ENCODE measurements at places on chromosomes 3 and 15. TPM values are rescaled to one million over a fixed set of nuclear protein-coding genes. Genes with fewer than 3 reads are reported as not detected.

The NRG4 gene
- total RNA-seq: not detected

The TRIM69 gene
- total RNA-seq: 8.2 TPM

The SHC4 gene
- 0.54 TPM for total RNA-seq

The IGDCC3 gene
- not detected for total RNA-seq

The SAMD7 gene
- not detected for total RNA-seq

The VPS13C gene
- total RNA-seq: 81.6 TPM

The RASGRP1 gene
- 0.85 TPM for total RNA-seq

The VPS8 gene
- total RNA-seq: 57.6 TPM

The C3orf22 gene
- total RNA-seq: not detected

The CHDH gene
- not detected for total RNA-seq

The TUSC7 gene
- not detected for total RNA-seq

The BNC1 gene
- 17.0 TPM for total RNA-seq

The CCDC54 gene
- not detected for total RNA-seq

The CFAP91 gene
- total RNA-seq: 0.45 TPM

The MGA gene
- total RNA-seq: 22.5 TPM

The CTDSPL gene
- total RNA-seq: 29.7 TPM

The UBAP1L gene
- 0.90 TPM for total RNA-seq

The GPR149 gene
- not detected for total RNA-seq

The CADPS gene
- not detected for total RNA-seq

The HGD gene
- not detected for total RNA-seq

The SPSB4 gene
- total RNA-seq: not detected

The HRG gene
- not detected for total RNA-seq

The B3GALNT1 gene
- 13.7 TPM for total RNA-seq

The ECE2 gene
- total RNA-seq: not detected

The GANC gene
- 9.3 TPM for total RNA-seq

The CACNA1D gene
- 0.09 TPM for total RNA-seq

The KNL1 gene
- total RNA-seq: 8.2 TPM

The CCDC39 gene
- total RNA-seq: not detected

The GASK1A gene
- total RNA-seq: 0.38 TPM

The ALPK3 gene
- total RNA-seq: 10.2 TPM

The SYNM gene
- 5.3 TPM for total RNA-seq

The TGM4 gene
- total RNA-seq: 0.09 TPM

The SLC27A2 gene
- total RNA-seq: not detected

The MNS1 gene
- total RNA-seq: 0.28 TPM

The KY gene
- not detected for total RNA-seq

The GNAT1 gene
- not detected for total RNA-seq

The GOLGA8N gene
- total RNA-seq: 3.2 TPM

The RAD51 gene
- 3.7 TPM for total RNA-seq

The RASL12 gene
- total RNA-seq: 0.09 TPM

Data from endothelial cell of coronary artery (primary cell).